ENCODE measurements at places on chromosomes 3 and 15. TPM values are rescaled to one million over a fixed set of nuclear protein-coding genes. Genes with fewer than 3 reads are reported as not detected.

MAGEF1 gene
- 97.2 TPM for total RNA-seq

WDR76 gene
- 15.7 TPM for total RNA-seq

CLDN16 gene
- total RNA-seq = 0.20 TPM

GRCh38 chr3:71247221-71247957 lies 336.1 kb downstream of the FOXP1 start:
- DNase-seq = no peak

GRCh38 chr3:2303566-2303965 lies 204.9 kb downstream of the CNTN4 start:
- DNase-seq = no peak

TMOD2 gene
- 2.7 TPM for total RNA-seq

DNA sequence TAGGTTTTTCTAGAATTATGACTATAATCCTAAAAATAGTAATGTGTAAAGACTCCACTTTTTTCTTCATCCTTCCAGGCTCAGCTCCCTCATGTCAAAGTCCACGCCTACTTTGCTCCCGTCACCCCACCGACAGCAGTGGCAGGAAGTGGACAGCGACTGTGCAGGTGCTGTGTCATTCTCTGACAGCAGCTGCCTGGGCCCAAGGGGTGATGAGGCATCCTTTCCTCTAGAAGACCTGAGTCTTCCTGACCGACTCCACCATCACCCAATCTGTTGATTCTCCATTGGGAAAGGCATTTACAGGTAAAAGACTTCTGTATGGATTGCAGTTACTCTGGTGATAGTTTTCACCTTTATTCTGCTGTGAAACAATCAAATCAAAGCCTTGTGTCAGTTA lies 54.8 kb downstream of the UBP1 start:
- no peak for DNase-seq

DNA sequence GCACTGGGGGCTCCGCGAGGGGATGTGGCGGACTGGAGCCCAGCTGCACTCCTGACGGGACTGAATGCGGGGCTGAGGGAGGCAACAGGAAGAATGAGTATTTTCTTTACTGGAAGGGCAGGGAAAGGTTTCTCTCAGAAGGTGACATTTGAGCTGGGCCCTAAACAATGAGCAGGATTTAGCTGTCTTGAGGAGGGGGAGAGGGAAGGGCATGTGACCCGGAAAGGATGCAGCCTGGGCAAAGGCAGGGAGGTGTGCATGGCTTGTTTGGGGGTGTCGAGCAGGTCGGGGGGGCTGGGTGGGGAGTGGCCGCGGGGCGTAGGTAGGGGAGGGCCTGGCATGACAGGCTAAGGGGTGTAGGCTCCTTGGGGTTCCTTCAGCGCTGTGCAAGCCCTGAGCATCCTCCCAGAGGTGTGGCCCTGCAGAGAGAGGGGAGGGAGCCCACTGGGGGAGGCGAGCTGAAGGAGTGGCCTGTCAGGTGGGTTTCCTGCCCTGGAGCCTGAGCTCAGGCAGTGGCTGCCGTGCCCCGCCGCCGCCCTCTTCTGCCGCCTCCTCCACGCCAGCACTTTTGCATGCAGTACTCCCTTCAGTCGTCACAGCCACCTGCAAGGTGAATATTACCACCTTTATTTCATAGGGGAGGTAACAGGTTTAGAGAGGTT lies 17.2 kb upstream of the ANKDD1A start:
- peak; percentile 66 for DNase-seq

DNA sequence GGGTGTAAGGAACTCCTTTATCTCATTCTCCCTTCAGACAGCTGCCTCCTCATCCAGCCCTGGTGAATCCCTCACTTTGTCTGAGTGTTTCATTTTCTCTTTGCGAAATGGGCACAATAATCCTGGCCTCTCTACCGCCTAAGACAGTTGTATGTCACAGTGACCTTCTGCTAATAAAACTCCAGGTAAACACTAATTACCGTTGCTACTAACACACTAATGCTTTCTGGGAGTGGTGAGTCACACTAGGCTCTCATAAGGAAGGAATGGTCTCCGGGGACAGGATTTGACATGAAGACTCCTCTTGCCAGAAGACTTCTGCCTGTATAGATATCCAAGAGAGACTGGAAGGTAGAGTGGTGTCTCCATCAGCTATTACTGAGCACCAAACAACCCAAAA lies 71.7 kb upstream of the SNRK start:
- no peak for DNase-seq

DNA sequence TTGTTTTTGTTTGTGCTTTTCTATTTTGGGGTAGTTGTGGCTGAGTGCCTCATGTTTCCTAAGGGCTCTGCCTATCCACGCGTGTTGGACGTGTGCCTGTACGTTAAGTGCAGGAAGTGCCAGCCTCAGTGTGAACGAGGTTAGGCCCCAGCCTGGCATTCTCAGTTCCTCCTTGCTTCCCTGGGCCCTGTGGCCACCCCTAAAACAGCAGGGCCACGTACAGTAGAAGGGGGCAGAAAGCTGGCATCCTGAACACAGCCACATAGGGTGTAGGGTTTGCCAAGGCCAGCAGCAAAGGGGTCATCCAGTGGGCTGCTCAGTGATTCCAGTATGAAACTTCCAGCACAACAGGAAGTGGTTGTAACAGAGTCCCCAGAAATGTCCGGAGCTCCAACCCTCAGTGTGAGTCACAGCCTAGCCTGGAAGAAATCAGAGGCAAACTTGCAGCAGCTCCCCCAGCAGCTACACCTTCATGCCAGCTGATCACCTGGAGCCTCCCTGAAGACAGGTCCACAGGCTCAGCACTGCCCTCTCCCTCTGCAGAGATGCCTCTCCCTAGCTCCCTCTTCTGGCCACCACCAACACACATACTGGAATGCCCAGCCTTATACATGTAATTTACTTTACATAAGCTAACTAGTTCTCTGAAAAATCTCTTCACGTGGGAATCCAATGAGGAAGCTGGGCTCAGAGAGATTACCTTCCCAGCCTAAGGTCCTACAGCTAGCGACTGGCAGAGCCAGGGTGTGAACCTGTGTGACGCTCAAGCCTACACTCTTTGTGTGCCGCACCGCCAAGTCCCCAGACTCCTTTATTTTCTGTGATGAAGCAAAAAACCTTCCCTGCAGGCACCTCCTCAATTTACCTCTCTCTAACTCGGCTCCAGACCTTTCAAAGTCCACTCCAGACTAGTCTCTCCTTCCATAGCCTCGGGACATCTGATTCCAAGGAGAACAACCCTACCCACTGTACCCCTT lies 26.6 kb downstream of the ILDR1 start:
- peak; percentile 74 for DNase-seq

GRCh38 chr3:67294341-67294740 lies 296.2 kb downstream of the KBTBD8 start:
- DNase-seq = no peak
